SW480 (cell line): ENCODE measurements at places on chromosomes 12 and 14.

DNA sequence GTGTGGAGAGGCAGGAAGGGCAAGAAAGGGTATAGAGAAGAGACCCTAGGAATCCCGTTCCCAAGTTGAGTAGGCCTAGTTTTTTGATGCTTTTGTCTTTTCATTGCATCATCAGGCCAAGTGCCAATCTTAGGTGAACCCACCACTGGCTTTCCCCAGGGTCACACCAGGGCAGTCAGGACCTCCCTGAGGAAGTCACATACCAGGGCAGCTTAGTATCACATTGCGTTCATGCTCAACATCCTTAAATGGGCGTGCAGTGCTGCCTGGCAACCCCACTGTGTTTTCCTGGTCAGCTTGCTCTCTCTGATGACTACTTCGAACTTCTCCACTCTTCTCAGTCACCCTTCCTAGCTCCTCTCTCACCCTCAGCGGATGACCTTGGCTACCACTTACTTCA lies 9.0 kb downstream of the ASIC1 start:
- DNase-seq = no peak

DNA sequence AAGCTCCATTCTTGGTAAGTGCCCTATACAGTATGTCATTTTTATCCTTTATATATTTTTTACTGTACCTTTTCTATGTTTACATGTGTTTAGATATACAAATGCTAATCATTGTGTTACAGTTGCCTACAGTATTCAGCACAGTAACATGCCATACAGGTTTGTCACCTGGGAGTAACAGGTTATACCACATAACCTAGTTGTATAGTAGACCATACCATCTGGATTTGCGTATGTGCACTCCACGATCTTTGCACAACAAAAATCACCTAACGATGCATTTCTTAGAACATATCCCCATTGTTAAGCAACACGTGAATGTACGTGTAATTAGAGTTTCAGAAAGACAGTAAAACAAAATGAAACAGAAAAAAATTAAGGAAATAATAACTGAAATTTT lies 11.9 kb upstream of the ANO2 start:
- no peak for DNase-seq

GRCh38 chr12:111635524-111635923 lies 36.4 kb upstream of the ATXN2 start:
- DNase-seq = no peak

- no peak for DNase-seq
Measured at GRCh38 chr14:88929656-88930436, 105.4 kb downstream of the TTC8 start.

GRCh38 chr14:95711476-95712176 lies 2.3 kb downstream of the TCL1A start:
- DNase-seq = no peak

DNA sequence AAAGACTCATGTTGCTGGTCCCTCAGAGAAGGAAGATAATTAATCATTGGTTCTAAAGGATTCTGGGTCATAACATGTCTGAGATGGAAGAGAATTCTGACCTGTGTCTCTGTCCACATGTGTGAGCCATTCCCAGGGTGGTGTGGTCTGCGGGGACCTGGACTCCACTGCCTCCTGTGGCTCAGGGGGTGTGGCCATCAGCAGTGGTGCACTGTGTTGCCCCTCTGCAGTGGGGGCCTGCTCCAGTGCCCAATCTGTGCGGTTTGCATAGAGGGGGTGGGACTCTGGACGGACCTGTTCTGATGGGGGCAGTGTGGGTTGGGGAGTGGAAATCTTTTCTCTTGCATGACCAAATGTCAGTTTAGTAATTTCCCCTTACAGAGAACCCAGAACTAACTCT lies 13.5 kb downstream of the KRT85 start:
- no peak for DNase-seq

DNA sequence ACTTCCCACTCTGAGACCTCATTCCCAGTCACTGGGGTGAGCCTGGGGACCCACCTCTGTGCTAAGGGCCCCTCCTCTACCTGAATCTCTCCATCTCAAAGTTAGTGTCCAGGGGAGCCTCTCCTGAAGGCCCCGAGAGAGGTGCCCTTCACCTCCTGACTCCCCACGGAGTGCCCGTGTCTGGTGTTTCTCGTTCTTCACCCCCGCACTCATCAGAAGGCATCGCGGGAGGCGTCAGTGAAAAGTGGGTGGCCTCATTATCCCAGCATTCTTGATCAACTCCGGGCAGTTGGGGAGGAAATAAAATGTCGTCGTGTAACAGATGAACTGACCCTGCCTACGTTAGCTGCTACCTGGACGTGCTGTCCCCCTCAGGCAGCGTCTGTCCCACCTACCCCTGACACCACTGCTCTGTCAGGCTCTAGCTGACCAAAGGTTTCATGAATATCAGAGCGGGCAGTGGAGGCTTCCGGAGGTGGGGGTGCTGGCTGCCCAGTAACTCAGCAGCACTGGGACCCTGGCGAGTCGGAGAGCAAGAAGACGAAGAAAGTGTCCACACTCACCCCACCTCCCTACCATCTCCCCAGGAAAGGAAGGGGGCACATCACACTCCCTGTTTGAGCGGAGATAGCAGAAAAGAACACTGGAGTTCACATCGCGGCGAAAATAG lies 102.9 kb downstream of the PIWIL1 start:
- DNase-seq = no peak

GRCh38 chr14:33556382-33557121 lies 394.3 kb downstream of the EGLN3 start:
- no peak for DNase-seq

- DNase-seq = no peak
Measured at GRCh38 chr12:76694369-76694768, 69.5 kb upstream of the ZDHHC17 start.

- no peak for DNase-seq
Measured at GRCh38 chr12:127516467-127516866, 750.5 kb upstream of the TMEM132C start.

DNA sequence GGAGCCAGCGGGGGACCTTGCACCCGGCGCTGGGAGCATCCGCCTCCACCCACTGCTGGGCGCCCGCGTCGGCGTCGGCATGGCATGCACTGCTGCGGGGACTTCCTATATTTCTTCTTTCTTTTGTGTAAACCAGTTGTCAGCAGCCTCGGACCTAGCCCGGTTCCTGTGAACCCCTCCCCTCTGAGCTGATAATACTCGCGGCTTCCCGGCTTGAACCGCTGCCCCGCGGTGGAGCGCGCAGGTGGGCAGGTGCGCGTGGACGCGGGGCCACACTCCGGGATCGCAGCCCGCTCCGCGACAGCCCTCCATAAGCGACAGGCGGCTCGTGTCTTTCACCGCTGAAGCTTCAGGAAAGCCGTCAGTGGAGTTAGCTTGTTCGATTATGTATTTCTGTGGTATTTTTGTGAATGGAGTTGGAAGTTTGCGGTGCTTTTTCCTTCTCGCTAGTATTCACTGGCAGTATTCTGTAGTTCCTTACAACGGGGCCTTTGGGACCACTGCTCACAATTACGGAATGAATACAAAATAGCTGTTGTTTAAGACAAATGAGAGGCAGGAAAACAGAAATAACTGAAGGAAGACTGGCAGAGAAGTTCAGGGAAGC lies 870 bp downstream of the BMAL2 start:
- peak; percentile 81 for DNase-seq

- no peak for DNase-seq
Measured at GRCh38 chr12:56838621-56839488, 75.7 kb downstream of the HSD17B6 start.

DNA sequence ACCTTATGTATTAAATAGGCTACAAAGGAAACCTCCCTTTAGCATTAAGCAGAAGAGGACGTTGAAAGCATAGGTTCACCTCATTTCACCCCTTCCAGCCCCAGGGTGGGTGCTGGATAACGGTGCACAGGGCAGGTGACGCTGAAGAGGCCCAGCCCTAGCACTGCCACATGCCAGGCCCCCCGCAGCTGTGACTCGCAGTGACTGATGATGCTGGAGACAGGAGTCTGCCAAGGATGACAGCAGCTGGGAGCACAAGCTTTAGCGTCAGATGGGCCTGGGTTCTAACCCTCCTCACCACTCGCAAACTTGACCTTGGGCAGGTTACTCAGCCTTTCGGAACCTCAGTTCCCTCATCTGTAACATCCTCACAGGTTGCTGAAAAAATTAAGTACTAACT lies 76.7 kb downstream of the TBK1 start:
- DNase-seq = no peak

DNA sequence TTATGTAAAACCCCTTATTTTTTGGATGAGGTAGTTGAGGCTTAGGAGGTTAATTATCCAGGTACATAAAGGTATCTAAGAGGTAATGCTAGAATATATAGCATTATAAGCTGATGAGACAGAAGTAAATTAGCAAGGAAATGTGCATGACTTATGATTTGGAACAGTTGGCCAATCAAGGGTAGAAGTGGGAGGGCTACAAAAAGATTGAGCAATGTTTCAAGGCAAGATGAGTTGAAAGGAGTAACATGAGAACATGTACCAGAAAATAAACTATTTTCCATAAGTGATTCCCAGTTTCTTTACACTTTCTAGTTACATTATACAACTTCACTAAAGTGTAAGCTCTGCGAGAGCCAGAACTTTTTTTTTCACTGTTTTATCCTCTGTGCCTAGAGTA lies 290.9 kb downstream of the LRIG3 start:
- no peak for DNase-seq

- DNase-seq = no peak
Measured at GRCh38 chr12:49098035-49098451, 3.4 kb upstream of the DHH start.

DNA sequence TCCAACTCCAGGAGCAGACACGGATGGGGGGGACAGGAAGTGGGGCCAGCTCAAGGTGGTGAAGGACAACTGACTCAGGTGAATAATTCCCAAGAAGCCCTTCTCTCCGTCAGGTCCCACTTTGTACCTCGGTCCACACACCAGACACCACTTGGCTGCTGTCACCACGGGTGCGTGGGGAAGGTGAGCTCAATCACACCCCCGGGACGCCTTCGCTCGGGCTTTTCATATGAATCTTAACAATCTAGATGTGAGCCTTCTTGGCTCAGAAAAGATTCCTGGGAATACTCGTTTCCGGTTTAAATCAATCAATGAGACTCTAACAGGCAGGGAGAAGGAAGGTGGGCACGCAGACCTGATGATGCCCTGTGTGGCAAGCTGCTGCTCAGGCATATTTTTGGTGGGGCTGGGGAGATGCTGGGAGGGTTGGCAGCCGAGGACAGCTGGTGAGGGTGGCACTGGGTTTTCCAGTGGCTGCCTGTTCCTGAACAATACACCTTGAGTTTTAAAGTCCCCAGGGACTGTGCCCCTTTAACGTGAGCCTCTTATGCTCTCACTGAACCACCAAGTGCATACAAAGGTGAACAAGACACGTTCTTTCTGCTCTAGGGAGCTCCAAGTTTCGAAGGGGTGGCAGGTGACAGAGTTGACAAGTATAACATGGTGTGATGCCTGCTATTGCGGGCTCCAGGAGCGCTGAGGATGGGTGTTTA lies 5.1 kb downstream of the TESC start:
- DNase-seq = no peak

GRCh38 chr14:39609119-39609518 lies 176.9 kb upstream of the FBXO33 start:
- no peak for DNase-seq

GRCh38 chr12:76551482-76551888 lies 8.1 kb downstream of the OSBPL8 start:
- DNase-seq = no peak

DNA sequence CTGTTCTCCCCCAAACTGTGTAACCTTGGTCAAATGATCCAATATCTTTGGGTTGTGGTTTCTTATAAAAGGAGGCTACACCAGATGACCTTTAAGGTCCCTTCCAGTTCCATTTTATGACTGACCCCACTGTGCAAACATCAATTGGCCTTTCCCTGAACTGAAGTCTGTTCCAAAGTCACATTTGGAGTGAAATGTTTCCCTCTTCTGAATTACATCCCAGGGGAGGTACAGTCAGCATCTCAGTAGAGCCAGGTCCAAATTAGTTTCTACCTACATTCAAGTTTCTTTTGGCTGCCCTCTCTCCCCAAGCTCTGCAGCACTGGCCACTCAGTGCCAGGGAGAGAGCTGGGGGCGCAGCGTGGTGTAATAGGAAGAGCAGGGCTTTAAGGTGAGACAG lies 34.4 kb downstream of the LIMA1 start:
- DNase-seq = no peak

DNA sequence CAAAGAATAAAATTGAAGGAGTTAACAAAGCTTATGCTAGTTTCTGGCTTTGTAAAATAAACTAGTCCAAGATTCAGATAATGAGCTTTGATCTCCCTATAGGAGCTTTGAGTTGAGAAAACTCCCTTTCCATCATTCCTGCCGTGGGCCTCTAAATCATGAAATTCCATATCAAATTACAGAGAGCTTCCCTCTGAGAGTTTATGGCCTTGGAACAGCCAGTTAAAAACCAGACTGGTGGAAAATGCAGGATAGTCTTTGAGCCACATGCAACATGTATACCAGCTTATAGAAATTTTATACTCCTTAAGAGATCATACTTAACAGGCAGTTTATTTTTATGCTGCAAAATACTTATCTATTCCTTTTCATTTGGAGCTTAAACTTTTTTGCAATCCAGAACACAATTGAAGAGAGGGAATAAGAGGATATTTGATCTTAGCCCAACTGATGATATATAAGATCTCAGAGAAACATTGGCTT lies 175.8 kb upstream of the ATP2B1 start:
- DNase-seq = no peak

GRCh38 chr14:73248108-73248868 lies 11.0 kb downstream of the PAPLN start:
- no peak for DNase-seq

GRCh38 chr14:23573384-23574015 lies 5.1 kb downstream of the JPH4 start:
- DNase-seq = no peak

DNA sequence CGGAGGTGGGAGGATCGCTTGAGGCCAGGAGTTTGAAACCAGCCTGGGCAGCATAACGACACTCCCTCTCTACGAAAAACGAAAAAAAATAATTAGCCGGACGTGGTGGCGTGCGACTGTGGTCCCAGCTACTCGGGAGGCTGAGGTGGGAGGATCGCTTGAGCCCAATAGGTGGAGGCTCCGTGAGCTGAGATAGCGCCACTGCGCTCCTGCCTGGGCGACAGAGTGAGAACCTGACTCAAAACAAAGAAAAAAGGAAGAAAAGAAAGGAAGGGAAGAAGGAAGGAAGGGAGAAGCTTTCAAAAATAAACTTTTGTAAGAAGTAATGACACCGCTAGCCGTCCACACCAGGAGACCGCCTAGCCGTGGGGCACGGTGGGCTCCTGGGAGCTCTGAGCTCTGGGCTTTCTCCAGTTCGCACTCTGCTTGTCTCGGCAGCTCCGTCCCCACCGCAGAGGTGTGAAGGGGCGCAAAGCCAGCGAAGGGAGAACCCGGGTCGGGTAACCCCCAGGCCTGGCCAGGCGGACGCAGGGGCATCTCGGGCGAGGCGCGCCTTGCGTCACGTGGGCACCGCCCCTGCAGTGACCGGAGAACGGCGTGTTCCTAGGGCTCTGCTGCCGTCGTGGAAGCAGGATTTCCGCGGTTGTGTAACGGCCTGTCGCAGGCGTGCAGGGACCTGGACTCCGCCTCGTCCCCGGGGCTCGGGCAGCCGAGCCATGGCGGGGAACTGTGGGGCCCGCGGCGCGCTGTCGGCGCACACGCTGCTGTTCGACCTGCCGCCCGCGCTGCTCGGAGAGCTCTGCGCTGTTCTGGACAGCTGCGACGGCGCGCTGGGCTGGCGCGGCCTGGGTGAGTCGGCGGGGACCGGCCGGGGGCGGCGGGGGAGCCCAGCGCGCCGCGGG lies at the start of gene IRAK3:
IRAK3 (plus strand) TSS at position 631 of the 902 bp plus-strand sequence; CDS start at position 717, 86 bp downstream.
- no peak for DNase-seq
